ENCODE measurements at places on chromosomes 6 and 20.

DNA sequence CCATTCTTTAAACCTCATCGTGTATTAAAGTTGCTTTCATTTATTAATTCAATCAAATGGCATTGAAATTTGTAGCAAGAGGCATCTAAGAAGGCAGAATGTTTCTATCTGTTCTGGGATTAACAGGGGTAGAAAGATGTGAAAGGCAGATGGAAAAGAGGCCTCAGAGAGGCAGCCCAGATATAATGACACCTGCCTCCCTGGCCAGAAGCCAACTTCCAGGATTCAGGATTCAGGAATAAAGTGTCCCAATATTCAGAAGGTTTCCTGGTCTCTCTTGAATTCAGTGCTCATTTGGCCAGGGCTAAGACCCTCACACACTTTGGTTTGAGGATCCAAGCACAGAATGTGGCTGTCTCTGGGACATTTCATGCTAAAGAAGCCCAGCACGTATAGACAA lies 39.9 kb downstream of the HLA-B start:
- DNase-seq: no peak

DNA sequence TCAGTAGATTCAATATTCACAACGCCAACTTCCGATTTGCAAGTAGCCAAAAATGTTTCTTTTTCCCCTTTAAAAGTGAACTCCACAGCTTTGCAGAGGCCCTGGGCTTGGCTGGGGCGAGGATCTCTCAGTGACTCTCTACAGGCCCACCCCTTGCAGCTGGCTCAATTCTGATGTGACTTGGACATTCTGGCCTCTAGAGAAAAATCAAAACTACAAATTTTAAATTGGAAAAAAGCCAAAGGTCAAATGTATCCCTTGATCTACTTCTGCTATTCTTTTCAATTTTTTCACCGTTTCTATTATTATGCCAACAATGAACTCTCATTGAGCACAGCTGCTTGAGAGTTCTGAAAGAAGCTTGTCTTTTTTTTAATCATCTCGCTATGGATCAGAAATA lies 245.9 kb upstream of the HS3ST5 start:
- DNase-seq: no peak

DNA sequence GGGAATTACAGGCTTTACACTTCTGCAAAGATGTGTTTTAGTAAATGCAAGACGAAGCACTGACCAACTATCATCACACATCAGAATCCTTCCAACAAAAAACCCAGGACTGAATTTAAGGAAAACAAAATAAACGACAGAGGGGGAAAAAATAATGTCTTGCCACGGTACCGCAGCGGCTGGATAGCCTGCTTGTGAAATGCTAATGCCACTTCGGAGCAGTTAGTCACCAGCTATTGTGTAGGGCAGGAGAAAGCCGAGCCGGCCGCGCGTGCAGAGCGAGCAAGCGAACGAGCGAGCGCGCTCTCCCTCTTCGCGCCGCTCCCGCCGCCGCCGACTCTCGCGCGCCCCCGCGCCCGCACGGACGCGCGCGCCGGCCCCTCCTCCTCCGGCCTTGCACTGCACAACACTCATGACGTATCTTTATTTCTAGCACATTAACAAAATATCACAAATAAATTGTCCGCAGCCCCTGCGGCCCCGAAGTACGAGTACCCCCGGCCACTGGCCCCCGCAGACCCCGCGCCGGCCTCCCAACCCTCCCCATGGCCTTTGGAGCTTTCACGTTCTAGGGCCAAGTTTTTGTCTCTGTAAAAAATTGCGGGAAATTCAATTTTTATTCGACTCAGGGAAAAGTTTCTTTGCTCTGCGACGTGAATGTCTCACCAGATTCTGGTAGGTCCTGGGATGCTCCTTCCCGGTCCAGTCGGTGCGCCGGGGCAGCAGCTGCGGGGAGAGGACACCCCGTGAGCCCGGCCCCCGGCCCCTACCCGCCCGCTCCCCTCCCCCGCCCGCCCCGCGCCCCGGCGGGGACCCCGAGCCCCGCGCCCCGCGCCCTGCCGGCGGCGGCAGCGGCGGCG lies 1.0 kb downstream of the PHIP start:
- peak; percentile 91 for DNase-seq

- DNase-seq: no peak
Measured at GRCh38 chr6:90151576-90152422, 144.8 kb downstream of the BACH2 start.

- DNase-seq: no peak
Measured at GRCh38 chr6:152402791-152403190, 234.4 kb downstream of the SYNE1 start.

- DNase-seq: no peak
Measured at GRCh38 chr6:158242071-158242606, 70.1 kb upstream of the TULP4 start.

Data from CD4-positive, alpha-beta T cell treated with Interleukin-17A for 4 hours (primary cell).